ENCODE measurements at places on chromosomes 13 and 19. TPM values are rescaled to one million over a fixed set of nuclear protein-coding genes. Genes with fewer than 3 reads are reported as not detected.
A peak's percentile ranks its signal among the peaks of the same experiment; 100 is the strongest.

DNA sequence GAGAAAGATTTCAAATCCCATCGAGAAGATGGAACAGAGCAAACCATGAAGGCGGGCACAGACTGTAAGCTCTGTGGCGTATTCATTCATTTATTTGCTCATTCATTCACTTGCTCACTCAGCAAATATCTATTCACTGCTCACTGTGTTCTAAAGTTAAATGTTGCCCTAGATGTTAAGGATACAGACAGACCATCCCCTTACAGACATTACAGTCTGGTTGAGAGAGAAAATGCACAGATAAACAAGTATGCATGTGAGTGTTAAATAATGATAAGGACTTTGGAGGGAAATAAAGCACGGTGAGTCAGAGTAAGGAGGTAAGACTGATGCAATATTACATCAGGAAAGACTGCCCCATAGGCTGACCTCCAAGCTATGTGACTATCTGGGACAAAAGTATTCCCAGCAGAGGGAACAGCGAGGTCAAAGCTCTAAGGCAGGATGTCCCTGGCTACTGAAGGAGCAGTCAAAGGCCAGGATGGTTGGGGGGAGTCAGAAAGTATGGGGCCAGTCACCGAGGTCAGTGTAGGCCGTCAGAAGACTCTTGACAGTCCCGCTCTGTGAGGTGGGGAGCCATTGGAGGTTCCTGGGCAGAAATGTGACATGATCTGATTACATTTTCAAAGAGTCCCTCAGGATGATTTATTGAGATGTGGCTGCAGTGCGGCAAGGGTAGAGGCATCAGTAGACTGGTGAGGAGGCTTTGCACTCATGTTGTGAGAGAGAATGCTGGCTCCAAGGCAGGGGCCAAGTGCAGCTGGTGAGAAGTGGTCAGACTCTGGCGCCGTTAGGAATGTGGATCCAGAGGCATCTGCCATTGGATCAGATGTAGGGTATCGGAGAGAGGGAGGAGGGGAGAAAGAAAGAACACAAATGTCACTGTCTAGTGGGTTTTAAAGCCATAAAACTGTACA is 37.9 kb downstream of the MBNL2 start:
- no peak for DNase-seq

DNA sequence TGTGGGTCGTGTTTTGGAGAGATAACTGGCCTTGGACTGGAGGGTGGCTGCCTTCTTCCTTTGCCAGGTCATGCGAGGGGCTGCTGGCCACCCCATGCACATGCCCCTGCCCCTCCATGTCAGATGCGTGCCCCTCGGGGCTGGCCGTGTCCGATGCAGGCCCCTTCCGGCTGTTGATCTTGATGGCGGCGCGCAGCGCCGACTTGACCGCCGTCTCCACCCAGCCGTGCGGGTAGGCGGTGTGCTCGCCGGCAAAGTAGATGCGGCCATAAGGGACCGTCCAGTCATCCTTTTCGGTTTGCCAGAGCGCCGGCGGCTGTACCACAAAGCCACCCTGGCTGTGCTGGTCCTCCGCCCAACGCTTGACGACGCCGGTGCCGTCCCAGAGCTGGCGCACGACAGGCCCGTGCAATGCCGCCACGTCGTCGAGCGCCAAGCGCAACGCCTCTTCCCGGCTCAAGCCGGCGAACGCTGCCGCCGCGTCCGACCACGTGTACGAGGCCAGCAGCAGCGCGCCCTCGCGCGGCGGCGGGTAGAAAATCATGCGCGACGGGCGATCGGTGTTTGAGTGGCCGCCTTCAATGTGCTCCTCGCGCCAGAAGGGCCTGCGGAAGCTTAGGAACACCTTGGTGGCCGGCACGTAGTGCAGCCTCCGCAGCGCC is 6.9 kb downstream of the IL4I1 start:
- DNase-seq: peak; percentile 94

- no peak for DNase-seq
Measured at GRCh38 chr19:3423183-3423829, 56.9 kb downstream of the NFIC start.

GRCh38 chr19:45020071-45020470 is 18.8 kb upstream of the CLASRP start:
- DNase-seq: no peak

- DNase-seq: no peak
Measured at GRCh38 chr19:40056505-40056904, 474 bp upstream of the ZNF780B start.

Gene PALM
- total RNA-seq: 42.2 TPM

Gene TBXA2R
- total RNA-seq: 1.2 TPM

Gene CGB8
- total RNA-seq: not detected

Gene PCDH9
- total RNA-seq: 0.30 TPM

Gene ZNF709
- 2.7 TPM for total RNA-seq

Gene PRRG2
- total RNA-seq: 31.2 TPM

Gene CBY2
- not detected for total RNA-seq

Data from lower leg skin (tissue), 4 donors.